Mesothelial cell of epicardium (in vitro differentiated cells): ENCODE measurements at places on chromosomes 7 and 10.

DNA sequence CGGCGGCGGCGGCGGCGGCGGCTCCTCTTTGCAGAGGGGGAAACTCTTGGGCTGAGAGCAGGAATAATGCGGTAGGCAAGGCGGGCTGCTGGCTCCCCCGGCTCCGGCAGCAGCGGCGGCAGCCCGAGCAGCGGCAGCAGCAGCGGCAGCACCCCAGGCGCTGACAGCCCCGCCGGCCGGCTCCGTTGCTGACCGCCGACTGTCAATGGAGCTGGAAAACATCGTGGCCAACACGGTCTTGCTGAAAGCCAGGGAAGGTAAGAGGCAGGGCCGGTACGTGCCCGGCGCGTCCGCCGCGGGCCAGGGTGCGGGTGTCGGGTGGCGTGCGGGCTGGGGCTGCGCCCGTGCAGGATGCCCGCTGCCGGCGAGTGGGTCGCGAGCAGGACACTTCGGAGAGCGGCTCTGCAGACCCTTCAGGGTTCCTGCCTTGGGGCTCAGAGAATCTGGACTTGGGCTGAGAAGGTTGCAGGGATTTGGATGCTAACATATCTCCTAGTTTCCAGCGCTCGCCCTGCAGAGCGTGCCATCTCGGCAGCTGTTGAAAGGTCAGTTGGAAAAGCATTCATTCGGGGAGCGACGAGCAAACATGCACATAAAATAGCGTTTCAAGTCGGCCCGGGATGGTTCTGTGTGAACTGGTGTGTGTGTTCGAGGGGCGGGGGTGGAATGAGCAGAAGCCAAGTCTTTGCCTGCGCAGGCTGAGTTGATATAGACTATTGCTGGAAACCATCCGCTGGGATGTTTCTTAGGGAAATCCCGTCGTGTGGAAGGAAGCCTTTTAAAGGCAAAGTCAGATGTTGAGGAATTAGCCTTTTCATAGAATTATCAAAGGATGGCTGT lies 562 bp downstream of the GRK5 start:
- DNase-seq, result peak; percentile 64

GRCh38 chr7:48109848-48110663 lies 21.0 kb downstream of the UPP1 start:
- peak; percentile 86 for DNase-seq

GRCh38 chr7:146172112-146172511 lies 55.5 kb downstream of the CNTNAP2 start:
- DNase-seq, result no peak

DNA sequence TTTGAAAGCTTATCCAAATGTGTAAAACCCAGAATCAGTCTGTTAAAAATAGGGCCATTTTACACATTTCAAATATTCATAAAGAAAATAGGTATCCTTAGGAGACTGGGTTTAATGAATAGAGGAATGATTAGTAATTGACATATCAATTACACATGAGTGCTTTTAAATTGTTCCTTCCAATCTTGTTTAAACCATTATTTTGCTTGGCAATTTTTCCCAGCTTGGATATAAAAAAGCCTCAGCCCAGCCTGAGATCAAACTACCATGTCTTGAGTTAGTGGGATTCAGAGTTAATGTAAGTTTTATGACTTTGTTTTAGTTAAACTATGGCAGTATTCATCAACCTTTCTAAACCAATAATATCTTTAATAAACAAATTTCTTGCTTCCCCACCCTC lies 28.3 kb downstream of the PARP12 start:
- no peak for DNase-seq

- DNase-seq, result no peak
Observed at GRCh38 chr7:149225106-149225505, 14.3 kb upstream of the ZNF212 start.

- no peak for DNase-seq
Observed at GRCh38 chr10:47318706-47319105, 3.5 kb upstream of the GDF2 start.

- no peak for DNase-seq
Observed at GRCh38 chr10:116150606-116151005, 122.4 kb downstream of the GFRA1 start.

DNA sequence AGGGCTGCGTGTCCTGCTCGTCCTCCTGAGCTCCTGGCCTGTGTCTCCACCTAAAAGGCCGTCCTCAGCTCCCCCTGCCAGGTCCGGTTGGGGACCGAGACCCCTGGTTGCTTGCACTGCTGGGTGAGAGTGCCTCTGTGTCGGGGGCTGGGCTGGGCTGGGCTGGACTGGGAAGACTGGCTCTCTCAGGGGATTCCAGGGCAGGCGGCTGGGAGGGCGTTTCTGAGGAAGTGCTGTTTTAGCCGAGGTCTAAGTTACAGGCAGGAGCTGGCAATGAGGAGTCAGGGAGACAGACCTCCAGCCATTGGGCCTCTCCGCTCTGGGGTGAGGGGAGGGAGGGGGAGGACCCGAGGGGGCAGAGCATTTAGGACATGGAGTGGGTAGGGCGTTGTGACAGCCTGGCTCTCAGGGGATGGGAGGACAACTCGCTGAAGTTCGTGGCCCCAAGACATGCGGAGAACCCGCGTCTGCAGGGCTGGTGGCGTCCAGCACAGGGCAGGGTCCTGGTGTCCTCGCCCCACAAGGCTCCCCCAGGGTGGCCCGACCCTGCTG lies 20.9 kb downstream of the FOXK1 start:
- no peak for DNase-seq

DNA sequence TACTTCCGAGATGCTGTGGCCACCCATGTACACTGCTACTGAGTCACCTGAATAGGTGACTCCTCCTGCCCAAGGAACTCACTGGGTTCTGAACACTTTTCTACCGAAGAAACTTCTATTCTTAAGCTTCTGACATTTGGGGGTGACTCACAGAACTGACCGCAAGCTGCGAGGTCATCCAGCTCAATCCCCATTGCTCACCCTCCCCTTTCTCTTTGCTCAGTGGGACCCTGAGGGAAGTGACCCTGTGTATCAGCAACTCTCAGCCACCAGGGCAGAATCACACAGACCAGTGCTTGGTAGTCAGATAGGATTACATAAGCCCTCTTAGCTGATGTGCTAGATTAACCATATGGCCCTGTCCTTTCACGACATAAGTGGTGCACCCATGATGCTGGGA lies 46.3 kb downstream of the INSYN2A start:
- DNase-seq, result no peak

GRCh38 chr7:101562531-101563197 lies 66.4 kb downstream of the MYL10 start:
- DNase-seq, result no peak

DNA sequence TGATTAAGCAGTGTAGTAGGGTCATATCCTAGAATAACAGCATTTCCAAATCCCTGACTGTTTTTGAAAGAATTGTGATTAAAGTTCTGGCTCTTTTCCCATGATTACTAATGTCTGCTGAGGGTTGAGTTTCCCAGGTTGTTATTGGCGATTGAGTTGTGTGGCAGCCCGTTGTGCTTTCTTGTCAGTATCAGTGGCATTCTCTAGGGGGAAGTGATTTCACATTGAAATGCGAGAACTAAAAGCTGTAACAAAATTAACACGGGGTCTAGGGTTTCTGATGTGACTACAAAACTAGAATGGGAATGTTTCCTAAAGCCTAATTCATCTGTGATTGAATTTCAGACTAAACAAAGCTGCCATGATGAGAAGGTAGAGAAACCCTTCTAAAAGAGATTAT lies 349.4 kb downstream of the EXOC4 start:
- no peak for DNase-seq

GRCh38 chr7:44257618-44258422 lies 57.0 kb downstream of the YKT6 start:
- no peak for DNase-seq

- no peak for DNase-seq
Observed at GRCh38 chr10:86229376-86229775, 137.2 kb downstream of the GRID1 start.

DNA sequence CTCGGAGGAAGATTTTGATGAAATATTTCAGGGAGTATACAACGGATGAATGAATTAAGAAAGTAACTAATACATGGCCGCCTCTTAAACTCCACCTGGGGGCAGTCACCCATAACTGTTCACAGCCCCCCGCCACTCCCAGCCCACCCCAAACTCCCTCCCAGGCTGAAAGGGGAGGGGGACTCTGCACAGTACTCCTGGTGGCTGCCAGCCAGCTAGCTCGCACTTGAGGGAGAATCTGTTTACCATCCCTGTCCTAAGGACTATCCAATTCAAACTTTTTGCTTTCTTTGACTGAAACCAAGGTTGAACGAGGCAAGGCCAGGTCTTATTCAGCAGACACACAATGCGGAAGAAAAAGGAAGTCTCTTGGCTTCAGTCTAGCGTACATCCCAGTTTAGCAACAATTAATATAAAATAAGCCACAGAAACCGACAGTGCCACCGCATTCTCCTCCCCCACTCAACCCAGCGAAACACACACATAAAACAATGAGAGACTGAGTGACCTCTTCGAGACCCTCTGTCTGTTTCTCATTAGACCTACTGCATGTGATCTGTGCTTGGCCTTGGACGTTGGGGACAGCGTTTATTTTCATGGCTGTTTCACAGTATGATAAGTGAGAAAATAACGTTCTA lies 219.5 kb downstream of the GLI3 start:
- DNase-seq, result no peak

DNA sequence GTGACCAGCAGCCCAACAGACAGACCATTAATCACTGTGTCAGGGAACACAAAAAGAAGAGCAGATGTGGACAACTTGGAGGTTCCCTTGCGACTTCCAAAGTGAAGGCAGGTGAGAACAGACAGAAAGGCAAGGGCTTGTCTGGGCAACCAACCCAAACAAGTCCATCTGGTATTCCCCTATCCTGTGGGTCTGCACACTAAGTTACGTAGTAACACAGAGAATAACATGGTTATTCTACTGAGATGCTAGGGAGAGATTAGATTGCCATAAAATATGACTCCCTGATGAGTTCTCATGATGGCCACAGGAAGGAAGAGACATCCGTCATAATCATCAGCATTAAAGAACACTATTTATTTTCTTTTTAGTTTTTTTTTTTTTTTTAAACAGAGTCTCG lies 252.2 kb downstream of the CALN1 start:
- no peak for DNase-seq

GRCh38 chr7:86708031-86708680 lies 64.4 kb downstream of the GRM3 start:
- no peak for DNase-seq

DNA sequence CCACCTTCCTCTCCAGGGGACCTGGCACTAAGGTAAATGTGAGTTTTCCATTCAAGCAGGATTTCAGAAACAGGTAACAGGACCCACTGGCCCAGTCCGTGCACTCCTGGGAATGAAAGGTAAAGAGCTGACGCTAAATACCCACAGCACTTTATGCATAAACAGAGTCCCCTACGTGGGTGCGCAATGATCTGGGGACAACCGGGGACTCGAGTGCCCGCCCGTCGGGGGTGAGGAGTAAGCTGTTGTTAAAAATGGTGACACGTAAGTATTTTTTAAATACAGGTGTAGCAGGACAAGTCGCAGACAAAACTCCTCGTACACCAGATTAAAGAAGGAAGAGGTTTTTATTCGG lies 47.2 kb upstream of the PPP2R2D start:
- DNase-seq, result no peak

GRCh38 chr7:10646194-10646593 lies 327.5 kb upstream of the PHF14 start:
- no peak for DNase-seq
